ENCODE measurements at places on chromosomes 5 and 9.

DNA sequence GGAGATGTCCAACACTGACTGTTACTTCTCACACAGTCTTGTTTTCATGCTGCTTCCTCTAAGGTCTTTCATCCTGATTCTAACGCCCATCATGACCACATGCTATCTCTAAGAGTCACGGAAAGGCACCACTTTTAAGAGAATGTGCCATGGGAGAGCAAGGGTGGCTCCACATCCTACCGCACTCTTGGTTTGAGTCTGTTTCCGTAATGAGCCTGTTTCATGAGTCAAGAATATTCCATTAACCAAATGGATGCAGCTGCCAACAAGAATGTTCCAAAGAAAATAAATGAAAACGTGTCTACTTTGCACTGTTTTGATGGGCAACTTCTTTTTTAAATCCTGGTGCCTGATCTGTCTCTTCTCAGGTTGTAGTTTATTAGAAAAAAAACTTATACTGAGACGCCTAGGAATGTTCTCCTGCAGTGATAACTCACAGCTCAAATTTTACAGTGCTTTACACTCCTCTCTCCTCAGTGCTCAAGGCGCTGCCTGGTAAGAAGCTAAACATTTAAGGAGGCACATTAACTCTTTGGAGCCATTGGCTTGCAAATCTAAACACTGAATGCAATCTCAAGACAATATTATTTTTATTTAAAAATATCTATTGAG, 124.3 kb downstream of the FGF1 start:
- DNase-seq: no peak

GRCh38 chr5:55821731-55822512, 29.2 kb upstream of the IL31RA start:
- no peak for DNase-seq

DNA sequence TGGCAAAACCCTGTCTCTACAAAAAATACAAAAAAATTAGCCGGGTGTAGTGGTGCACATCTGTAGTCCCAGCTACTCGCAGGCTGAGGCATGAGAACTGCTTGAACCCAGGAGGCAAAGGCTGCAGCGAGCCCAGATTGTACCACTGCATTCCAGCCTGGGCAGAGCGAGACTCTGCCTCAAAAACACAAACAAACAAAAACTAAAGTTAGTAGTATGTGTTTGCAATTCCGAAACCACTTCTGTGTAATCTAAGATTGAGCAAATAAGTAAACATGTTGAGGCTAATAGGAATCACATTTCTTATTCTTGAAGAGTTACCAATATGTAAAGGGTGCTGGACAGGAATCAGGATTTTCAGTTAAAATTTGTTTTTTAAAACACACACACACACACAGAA, 70.0 kb upstream of the SUSD1 start:
- DNase-seq: no peak

GRCh38 chr5:40071870-40072269, 607.8 kb upstream of the PTGER4 start:
- peak; percentile 40 for DNase-seq

- no peak for DNase-seq
These were observed 4.9 kb downstream of the AK6 start for GRCh38 chr5:69364414-69364813.

GRCh38 chr5:168342151-168342825, 50.8 kb downstream of the WWC1 start:
- DNase-seq: peak; percentile 88

DNA sequence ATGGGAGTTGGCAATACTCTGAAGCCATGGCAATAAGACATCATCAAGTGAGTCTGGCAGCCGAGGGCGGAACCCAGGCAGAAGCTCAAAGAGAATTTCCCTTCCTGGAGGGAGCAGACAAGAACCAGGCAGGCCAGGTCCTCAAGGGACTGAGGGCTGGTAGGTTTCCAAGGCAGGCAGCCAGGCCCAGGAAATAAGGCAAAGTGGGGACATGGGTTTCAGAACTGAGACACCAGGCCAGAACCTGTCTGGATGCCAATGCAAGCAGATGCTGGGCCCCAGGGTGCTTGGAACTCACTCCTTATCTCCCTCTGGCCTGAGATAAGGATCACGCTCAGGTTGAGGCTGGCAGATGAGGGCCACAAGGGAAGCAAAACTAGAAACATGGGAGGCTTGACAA, 8.9 kb downstream of the TSSK1B start:
- no peak for DNase-seq

GRCh38 chr9:68844631-68845612, 139.9 kb downstream of the PIP5K1B start:
- DNase-seq: no peak

- no peak for DNase-seq
These were observed 86.9 kb downstream of the NR6A1 start for GRCh38 chr9:124684169-124684568.

DNA sequence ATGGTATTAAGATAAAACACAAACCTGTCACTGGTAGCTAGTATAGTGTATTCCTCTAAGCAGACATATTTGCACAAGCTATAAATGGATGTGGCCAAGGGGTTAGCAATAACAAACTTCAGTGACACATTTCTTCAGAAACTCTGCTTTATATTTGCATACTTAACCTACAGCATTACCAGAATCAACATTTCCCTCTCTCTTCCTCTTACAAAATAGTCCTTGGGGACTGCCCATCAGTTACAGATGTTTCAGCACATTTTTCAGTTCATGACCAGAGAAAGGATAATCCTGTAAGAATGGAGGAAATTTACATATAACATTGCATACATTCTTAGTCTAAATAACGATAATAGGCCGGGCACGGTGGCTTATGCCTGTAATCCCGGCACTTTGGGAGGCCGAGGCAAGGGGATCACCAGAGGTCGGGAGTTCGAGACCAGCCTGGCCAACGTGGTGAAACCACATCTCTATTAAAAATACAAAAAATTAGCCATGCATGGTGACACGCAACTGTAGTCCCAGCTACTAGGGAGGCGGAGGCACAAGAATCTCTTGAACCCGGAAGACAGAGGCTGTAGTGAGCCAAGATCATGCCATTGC, 25.3 kb upstream of the SLC1A1 start:
- no peak for DNase-seq

DNA sequence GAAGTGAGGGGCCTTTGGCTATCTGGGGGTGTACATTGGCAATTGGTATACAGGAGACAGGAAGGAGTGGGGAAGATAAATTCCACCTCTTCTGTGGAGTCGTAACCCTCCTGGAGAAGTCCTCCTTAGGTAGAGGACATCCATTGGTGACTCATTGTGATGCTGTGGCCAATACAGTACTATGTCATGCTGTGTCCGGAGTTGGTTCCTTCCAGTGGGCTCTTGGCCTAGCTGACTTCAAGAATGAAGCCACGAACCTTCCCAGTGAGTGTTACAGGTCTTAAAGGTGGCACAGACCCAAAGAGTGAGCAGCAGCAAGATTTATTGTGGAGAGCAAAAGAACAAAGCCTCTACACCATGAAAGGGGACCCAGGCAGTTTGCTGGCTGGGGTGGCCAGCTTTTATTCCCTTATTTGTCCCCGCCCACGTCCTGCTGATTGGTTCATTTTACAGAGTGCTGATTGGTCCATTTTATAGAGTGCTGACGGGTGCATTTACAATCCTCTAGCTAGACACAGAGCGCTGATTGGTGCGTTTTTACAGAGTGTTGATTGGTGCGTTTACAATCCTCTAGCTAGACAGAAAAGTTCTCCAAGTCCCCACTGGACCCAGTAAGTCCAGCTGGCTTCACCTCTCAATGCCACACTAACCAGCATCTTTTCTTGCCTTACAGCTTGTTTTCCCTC, 37.3 kb upstream of the FBP1 start:
- DNase-seq: no peak

DNA sequence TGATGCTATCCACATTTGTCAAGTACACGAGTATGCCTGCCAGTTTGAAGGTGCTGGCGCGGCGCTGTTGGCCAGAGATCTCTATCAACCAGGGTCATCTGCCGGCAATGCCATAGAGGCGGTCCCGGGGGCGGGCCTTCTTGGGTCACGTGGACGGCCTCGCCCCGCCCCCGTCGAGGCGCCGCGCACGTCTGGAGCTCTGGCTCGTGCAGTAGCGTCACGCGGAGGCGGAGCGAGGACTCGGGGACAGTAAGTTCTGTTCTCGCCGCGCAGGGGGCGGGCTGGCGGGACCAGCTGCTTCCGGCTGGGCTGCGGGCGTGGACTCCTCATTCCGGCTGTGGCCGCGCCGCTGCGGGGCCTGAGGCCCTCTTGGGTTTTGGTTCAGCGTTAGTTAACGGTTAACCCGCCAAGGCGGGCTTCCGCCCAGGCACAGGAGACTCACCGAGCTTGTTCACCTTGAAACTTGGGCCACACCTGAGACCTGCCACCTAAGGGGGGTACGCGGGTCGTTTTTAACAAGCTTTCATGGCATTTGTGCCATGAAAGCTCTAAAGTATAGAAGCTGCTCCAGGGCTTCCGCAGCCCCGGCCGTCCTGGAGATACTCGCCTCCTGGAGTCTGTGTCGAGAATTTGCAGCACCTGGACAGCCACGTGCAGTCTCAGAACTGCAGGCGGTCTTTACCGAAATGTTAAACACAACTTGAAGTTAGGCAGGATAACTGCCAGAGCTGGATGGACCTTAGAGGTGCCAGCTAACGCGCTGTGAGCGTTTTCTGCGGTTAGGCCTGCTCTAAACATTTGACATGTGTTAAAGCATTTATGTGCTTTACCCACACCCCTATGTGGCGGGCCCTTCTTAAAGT, at the start of gene RFESD:
Gene RFESD, plus strand, starts transcription at position 209 of the 863 bp plus-strand sequence. CDS start 5,495 bp downstream, outside the sequence.
- DNase-seq: peak; percentile 88

- DNase-seq: no peak
These were observed 121.3 kb upstream of the ICE1 start for GRCh38 chr5:5301176-5301575.

- DNase-seq: no peak
These were observed 176.7 kb upstream of the RAD23B start for GRCh38 chr9:107106416-107106815.

- no peak for DNase-seq
These were observed 379.9 kb upstream of the ACO1 start for GRCh38 chr9:32004431-32005076.

GRCh38 chr5:73844165-73844564, 218.2 kb downstream of the ARHGEF28 start:
- DNase-seq: no peak

DNA sequence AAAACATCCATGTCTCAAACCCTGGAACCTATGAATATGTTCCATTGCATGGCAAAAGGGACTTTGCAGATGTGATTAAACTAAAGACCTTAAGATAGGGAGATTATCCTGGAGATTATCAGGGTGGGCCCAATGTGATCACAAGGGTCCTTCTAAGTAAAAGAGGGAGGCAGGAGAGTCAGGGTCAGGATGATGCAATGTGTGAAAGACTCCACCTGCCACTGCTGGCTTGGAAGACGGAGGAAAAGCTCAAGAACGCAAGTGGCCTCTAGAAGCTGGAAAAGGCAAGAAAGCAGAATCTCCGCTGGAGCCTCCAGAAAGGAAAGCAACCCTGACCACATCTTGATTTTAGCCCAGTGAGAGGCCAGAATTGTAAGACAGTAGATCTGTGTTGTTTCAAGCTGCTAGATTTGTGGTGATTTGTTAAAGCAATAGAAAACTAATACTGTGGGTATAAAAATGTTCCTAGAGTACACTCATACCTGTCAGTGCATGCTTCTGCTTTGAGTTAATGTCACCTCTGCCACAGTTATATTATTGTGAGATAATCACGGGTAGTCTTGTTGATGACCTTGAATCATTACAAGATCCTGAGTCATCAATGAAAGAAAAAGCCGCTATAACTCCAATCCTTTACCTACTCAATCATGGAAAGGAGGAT, 93.5 kb upstream of the TNPO1 start:
- no peak for DNase-seq

GRCh38 chr9:37949576-37949975, 45.6 kb upstream of the SLC25A51 start:
- peak; percentile 79 for DNase-seq

DNA sequence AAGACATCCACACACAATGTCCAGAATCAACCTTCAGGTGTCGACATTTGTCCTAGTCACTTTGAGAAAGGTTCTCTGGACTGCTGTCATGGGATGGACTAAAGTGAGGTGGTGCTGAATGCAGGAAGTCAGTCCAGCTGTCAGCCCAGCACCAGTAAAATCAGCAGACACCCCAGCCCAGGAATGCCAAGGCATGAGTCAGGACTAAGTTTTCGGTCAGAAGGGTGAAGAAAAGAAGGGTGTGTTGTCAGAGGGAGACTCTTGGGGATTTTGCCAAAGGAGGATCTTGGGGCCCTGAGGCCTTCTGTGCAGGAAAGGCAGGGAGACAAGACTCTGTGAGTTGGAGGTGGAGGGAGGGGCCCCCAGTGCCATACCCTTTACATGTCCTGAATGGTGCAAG, 69.0 kb upstream of the XPA start:
- DNase-seq: peak; percentile 85

GRCh38 chr9:113711251-113711650, 164.9 kb upstream of the ZNF618 start:
- DNase-seq: no peak

- no peak for DNase-seq
These were observed 82.4 kb downstream of the NNT start for GRCh38 chr5:43685252-43685950.

DNA sequence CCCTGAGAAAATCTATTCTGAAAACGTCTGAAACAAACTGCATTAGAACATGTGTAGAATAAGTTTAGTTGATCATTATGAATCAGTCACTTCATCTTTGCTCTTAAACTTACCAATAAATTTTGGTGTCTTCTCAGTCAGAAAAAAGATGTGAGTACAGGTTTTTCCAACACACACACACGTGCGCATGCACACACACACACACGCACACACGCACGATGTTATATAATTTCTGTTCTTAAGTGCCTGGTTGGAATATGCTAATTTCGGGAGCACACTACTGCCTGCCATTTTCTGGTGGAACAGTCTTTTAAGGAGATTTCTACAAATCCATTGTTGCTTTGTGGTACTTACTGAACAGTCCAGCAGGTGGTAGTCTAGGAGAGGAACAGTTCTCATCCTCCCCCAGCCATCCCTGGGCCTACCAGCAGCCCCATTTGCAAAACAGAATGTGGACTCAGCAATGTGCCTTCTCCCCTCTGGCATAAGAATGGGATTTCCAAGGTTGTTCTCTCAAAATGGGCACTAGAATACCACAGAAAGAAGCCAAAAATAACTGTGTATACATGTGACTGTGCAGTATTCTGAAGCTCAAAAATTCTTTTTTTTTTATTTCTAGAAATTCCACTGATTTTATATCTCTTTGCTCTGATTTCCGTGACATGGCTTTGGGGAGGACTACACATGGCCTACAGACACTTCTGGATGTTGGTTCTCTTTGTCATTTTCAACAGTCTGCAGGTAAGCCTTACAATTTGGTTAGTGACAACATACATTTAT, 281.3 kb downstream of the ARRDC3 start:
- peak; percentile 60 for DNase-seq

- DNase-seq: no peak
These were observed 151.8 kb downstream of the MUSK start for GRCh38 chr9:110820381-110820780.

Data from NCI-H226 (cell line).